ENCODE measurements at places on chromosomes 13 and 19. TPM values are rescaled to one million over a fixed set of nuclear protein-coding genes. Genes with fewer than 3 reads are reported as not detected.

DNA sequence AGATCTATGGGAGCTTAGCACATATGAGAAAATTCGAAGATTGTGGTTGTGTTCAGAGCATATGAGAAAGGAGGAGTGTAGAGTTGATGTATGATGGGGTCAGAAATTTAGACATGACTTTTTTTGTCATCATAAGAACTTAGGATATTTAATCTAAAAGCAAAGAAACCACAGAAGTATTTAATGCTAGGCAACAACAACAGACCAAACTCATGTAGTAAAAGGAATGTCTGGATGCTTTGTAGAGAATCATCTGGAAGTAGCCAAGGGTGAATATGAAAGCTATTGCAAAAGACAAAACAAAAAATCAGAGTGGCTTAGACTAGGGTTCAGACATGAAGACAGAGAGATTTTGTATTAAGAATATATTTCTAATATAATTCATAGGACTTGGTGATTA lies 190.3 kb downstream of the SLITRK1 start:
- DNase-seq, result no peak

Gene OR7D2
- not detected for total RNA-seq

Gene CYP2F1
- total RNA-seq, result not detected

GRCh38 chr13:95067303-95067702 lies 233.9 kb downstream of the ABCC4 start:
- no peak for DNase-seq

Gene S1PR5
- total RNA-seq, result 13.5 TPM

GRCh38 chr19:5955636-5955935 lies 22.4 kb downstream of the RANBP3 start:
- DNase-seq, result no peak

Gene S1PR4
- not detected for total RNA-seq

GRCh38 chr19:43499042-43499441 lies 5.5 kb downstream of the PHLDB3 start:
- DNase-seq, result no peak

Gene EBI3
- 5.4 TPM for total RNA-seq

Gene EGLN2
- total RNA-seq, result 113 TPM

Gene TBXA2R
- 7.7 TPM for total RNA-seq

- no peak for DNase-seq
Observed at GRCh38 chr19:46478356-46478986, 7.1 kb upstream of the PNMA8A start.

DNA sequence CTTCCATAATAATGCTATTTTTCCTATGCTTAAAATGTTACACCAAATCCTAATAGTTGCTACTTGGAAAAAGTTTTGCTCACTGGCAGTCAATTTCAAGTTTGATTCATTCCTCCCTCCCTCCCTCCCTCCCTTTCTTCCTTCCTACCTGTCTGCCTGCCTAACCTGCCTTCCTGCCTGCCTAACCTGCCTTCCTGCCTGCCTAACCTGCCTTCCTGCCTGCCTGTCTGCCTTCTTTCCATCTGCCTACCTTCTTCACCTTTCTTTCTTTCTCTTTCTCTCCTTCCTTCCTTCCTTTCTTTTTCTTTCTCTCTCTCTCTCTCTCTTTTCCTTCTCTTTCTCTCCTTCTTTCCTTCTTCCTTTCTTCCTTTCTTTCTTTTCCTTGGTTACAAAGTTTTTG lies 418.7 kb downstream of the PCDH9 start:
- DNase-seq, result no peak

DNA sequence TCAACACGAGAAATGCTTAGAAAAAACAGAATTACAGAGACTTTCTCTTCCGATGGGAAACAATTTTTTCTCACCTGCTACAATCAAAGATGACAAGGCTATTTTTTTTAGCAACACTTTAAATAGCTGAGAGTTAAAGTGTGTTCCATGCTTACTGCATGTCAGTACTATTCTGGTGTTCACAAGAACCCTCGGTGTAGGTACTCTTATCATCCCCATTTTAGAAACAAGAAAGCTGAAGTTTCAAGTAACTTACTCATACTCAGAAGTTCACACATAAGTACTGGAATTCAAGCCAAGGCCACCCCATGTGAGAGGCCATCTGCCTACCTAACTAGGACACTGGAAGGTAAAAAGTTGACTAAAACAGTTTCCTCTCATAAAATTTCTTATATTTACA lies 9.0 kb upstream of the TNFRSF19 start:
- DNase-seq, result no peak

- DNase-seq, result no peak
Observed at GRCh38 chr13:75402787-75403186, 79.2 kb downstream of the TBC1D4 start.

DNA sequence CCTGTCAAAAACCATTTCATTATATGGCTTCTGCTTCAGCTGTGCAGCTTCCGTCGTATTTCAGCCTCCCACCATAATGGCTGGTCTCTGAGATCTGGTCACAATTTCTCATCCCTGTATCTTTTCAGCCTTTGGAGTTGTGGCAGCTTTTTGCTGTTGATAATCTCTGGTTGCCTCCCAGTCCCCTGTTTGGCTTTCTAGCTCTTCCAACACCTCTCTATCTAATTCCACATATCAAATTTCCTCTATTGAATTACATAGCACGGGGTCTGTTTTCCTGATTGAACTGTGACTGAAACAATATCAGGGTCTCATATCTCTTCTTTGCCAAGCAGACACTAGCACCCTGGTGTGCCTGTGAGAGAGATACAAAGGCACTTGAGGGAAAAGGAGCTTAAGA lies 222.1 kb upstream of the OBI1 start:
- no peak for DNase-seq

DNA sequence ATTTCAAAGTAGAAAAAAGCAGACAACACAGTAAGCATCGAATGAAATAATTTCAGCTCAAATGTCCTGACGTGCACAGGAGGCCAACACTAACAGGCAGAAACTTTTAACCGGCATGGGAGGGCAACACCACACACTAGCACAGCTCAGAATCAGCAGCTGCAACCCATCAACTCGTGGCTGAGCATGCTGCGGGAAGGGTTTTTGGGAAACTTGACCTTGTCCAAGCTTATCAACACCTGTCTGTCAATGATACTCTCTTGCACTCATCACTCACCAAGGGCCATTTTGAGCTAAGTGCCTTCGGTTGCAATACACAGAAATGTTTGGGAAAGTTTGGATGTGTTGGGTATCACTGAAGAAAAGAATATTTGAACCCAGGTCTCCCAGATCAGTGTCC lies 483.7 kb downstream of the TSHZ3 start:
- no peak for DNase-seq

- DNase-seq, result no peak
Observed at GRCh38 chr19:892243-892893, 619 bp downstream of the MED16 start.

Gene CYP4F8
- total RNA-seq, result not detected

Gene RDH8
- not detected for total RNA-seq

Gene LCP1
- not detected for total RNA-seq

- no peak for DNase-seq
Observed at GRCh38 chr19:47158367-47158791, 27.7 kb downstream of the SAE1 start.

GRCh38 chr19:54312436-54313377 lies at the start of gene LILRA5:
Gene LILRA5, minus strand, starts transcription at chr19:54313166. Its CDS starts 147 bp downstream, at chr19:54313019.
- no peak for DNase-seq

Gene KLK3
- not detected for total RNA-seq

DNA sequence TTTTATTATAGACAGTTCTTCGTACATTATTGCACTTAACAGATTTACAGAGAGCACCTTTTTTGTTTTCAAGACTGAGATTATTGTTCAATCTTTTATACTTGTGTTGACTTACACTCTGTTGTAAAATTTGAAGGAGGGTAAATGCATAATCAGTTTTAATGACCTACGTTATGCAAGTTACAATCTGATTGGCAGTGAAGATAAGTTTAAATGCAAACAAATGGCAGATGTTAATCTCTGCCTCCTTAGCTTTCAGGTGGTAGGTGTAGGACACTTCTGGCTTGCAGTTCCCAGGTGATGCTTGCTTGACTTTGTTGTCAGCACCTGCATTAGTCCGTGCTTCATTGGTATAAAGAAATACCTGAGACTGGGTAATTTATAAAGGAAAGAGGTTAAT lies 424.9 kb downstream of the FGF9 start:
- DNase-seq, result no peak

Gene CD22
- not detected for total RNA-seq

DNA sequence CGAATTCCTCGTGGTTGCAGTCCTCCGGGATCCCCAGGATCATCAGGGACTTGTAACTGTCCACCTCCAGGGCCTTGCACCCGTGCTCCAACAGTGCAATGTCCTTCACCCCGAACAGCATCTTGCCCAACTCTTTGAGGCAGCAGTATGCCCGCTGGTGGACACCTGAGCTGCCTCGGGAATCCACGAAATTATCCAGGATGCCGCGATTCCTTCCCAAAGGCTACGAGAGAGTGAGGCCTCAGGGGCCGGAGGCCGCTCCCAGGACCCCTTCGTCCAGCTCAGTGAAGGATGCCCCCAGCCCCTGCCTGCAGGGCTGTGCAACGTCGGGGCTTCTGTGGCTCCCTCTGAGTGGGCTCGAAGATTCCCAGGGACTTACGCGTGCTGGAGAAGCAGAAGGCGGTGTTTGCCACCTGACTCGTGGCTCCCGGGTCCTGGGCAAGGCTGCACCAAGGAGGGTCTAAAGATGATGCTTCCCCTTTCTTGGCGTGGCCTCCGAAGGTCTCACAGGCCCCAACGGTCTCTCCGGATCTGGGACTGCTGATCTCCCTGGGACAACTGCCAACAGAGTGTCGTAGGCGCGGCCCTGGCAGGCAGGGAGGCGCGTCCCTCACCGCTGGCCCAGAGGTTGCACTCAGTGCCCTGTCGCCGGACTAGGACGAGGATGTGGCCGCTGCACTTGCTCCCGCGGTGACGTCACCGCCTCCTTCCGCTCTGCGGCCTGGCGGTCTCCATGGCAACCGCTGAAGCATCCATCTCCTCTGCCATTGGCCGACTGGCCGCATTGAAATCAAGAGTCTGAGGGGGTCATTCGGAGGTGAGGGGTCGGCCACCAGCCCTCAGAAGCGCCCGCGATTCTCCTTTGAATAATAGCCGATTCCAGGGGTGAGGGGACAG lies at the start of gene PNMA8C:
Gene PNMA8C, minus strand, starts transcription at position 698 of the 897 bp plus-strand sequence. Its CDS starts 577 bp downstream, at position 121.
- peak; percentile 88 for DNase-seq
